RPMI7951 (cell line): ENCODE measurements at places on chromosomes 5 and 9. TPM values are rescaled to one million over a fixed set of nuclear protein-coding genes. Genes with fewer than 3 reads are reported as not detected.
A peak's percentile ranks its signal among the peaks of the same experiment; 100 is the strongest.

- peak; percentile 42 for DNase-seq
Measured at GRCh38 chr5:11182441-11183080, 421.5 kb upstream of the DAP start.

GRCh38 chr5:122586351-122586750, 188.5 kb upstream of the SNX2 start:
- DNase-seq, result no peak

DNA sequence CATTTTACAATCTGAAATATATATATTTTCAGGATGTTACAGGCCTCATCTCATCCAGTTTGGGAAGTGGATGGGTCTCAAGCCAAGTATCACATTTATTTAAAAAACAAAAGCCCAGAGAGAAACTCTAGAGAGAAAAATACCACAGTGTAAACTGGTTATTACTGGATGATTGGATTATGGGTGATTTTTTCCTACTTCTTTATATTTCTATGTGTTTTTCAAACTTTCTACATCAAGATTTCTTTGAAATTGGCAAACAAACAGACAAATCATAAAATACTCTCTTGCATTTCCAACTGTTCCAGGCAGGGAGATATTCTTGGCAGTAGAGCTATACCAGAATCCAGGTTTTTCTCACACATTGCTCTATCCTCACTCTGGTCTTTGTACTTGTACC, 116.0 kb upstream of the SMIM23 start:
- no peak for DNase-seq

- DNase-seq, result no peak
Measured at GRCh38 chr9:81776834-81777233, 87.5 kb upstream of the TLE1 start.

DNA sequence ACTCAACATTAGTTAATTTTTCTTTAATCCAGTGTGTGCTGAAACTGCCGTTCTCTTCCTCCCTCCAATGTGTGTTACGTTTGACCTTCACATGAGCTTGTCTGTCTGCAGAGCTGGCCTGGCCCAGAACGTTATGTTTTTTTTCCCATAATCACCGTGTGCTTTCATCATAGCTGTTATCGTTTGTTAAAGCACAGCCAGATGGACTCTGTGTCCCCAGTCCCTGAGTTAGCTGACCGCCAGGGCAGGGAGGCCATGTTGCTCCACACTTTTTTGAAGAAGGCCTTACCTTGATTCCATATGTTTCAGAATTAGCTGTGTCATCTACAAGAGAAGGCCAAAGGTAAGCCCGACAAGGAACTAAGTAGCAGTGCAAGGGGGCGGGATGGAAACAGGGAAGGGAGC, 55.7 kb downstream of the HSD17B3 start:
- DNase-seq, result no peak

DNA sequence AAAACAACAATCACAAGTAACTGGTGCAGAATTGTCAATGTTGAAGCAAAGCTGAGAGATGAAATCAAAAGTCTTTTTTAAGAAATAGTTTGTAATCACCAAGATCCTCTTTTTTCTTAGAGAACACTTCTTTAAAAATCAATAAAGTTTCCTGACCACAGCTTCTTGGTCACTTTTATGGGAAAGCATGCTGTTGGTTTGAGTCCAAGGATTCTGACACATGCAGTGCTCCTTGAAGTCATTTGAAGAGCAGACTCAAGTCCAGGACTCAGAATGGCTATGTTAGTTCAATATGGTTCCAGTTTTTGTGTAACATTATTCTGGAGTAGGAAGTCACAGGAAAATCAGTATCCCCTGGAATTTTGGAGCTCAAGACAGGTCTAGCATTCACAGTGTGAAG, 480.6 kb downstream of the NR2F1-AS1 start:
- peak; percentile 76 for DNase-seq

- no peak for DNase-seq
Measured at GRCh38 chr9:136202454-136203407, 2.2 kb downstream of the LHX3 start.

DNA sequence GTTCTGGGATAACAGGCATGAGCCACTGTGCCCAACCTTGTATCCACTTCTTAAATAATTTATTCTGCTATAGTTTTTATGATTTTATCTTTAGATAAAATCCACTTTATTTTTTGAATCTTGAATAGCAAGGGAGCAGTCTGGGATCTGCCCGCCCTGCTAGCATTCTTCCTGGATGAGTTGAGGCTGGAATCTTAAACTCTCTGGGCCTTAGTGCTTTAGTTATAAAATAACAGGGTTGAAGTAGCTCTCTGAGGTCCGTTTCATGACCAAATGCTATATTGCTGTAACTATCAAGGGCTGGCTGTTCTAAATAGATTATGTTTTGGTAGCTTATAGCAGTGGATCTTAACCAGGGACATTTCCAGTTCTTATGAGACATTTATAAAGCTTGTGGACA, 20.8 kb downstream of the ACER2 start:
- no peak for DNase-seq

- DNase-seq, result no peak
Measured at GRCh38 chr9:83322438-83322837, 215.8 kb downstream of the FRMD3 start.

GRCh38 chr5:74499256-74500050, 141.1 kb downstream of the ENC1 start:
- no peak for DNase-seq

DNA sequence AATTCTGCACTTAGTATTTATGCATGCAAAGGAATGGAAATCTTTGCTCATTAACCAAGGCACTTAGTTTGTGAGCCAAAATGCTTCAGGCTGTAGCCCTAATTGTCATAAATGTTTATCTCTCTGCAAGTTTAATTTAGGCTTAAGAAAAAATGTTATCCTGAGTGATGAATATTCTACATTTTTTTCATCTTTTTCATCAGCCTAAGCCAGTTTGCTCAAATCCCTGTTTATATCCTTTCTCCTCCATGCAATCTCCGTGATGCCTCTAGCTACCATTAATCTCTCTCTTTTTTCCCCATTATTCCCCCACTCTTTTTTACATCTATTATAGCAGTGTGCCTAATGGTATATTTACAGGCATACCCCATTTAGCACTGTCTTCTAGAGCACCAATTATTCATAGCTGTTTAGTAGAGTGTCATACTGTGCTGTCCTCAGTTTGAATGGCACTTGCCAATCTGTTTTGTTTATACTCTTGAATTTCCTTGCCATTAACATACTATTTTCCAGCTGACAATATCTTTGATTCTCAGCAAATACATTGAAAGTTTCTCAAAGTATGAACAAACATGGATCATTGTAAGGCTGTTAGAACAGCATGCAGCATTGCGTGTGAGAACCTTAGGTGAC, 1457.0 kb downstream of the MAT2B start:
- DNase-seq, result no peak

- DNase-seq, result no peak
Measured at GRCh38 chr5:123119334-123119986, 30.4 kb downstream of the PRDM6 start.

GRCh38 chr9:71761938-71762353, 6.4 kb downstream of the CEMIP2 start:
- no peak for DNase-seq

DNA sequence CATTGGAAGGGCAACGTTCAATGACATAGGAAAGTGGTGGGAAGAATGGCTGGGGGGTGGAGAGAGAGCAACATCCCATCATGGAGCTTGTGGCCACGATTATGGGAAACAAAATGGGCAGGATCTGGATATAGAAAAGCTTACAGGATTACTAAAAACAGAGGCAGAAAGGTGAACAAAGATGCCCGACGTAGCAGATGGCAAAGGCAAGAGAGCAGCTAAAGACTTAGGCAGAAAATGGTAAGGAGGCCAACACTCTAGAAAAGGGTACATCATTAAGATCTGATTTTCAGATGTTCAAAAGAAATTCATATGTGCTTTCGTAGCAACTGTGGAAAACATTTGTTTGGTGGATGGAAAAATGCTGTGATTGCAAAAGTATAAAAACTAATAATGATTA, 102.5 kb downstream of the OTULIN start:
- no peak for DNase-seq

DNA sequence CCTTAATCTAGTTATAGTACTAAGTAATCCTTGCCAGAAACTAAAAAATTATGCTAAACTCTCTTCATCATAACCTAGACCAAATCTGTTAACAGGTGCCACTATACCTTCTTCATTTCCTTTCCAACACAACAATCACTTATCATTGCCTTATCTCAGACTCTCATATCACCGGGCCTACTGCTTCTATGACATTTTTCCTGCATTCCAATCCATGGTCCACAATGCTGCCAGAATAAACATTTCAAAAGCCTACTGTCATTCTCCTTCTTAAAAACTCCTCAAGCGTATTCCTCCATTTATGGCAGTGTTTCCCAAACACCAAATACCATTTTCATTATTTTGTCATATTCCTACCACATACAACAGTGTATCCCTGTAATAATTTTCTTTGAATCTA, 6.5 kb downstream of the PPP6C start:
- DNase-seq, result no peak

DNA sequence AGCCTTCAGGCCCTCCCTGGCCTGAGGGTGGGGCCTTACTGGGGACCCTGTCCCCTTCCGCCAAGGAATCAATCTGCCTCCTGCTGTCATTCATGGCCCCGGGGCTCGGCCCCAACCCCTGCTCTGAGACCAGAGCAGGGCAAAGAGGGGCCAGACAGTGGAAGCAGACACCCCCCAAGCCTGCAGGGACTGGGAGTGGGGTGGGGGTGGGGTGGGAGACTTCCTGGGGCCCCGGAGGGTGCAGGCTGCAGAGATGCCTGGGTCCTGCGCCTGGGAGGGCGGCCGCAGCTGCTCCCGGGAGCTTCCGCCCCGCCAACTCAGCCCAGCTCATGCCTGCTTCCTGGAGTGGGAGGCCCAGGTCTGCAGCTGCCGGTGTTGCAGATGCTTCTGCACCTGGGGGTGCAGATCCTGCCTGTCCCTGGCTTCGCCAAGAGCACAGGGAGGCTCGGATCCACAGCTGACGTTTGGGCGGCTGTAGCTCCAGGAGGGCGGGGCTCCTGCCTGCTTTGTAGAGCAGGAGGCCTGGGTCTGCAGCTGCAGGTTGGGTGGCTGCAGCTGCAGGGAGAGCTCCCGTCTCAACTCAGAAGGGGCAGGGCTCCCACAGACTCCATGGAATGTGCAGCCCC, 6.2 kb downstream of the KIF4B start:
- no peak for DNase-seq

GRCh38 chr5:133428072-133428660, 184.2 kb downstream of the FSTL4 start:
- DNase-seq, result no peak

DNA sequence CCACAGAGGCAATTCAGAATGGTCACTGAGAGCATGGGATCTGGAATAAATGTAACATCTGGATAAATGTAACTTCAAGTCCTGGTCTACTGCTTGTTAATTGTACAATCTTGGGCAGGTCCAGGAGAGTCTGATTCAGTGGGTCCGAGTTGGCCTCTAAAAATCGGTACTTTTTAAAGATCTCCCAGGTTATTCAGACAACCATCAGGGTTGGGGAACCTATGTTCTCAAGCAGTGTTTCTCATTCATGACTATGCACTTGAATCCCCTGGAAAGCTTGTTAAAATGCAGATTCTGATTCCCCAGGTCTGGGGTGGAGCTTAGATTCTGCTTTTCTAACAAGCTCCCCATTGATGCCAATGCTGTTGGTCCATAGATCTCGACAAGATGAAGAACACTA, 14.8 kb downstream of the ANXA1 start:
- DNase-seq, result no peak

DNA sequence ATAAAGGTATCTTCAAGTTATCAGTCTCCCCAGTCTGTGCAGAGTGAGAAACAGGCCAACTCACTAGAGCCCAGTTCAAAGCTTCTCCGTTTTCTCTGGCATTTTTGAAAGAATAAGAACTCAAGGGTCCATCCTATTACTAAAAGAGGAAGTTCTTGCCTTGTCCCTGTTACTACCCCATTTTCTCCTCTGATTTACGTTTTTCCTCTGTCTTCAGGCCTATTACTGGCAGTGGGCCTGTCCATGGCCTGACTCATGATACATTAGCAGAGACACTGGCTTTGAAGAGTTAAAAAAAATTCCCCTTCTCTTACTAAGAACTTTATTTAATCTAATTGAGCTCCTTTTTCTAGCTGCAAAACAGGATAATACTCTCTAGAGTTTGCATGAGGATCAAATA, 624.0 kb upstream of the KLF4 start:
- no peak for DNase-seq

DNA sequence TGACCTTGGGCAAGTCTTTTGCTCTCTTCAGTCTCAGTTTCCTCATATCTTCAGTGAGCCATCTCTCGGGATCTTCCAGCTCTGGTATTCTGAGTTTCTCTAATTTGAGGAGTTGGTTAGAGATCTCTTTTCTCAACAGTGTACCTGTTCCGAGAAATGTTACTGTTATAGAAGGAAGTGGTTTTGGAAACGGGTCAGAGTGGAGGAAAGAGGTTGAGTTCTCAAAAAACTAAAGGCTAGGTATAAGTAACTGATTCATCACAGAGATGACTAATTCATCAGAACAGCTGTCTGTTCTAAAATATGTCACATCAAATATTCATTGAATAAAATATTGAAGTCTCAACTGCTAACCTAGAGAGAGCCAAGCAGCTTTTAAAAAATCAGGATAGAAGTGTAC, 106.6 kb downstream of the PALM2AKAP2 start:
- peak; percentile 34 for DNase-seq

GRCh38 chr5:119418606-119419100, 33.6 kb upstream of the HSD17B4 start:
- no peak for DNase-seq

DNA sequence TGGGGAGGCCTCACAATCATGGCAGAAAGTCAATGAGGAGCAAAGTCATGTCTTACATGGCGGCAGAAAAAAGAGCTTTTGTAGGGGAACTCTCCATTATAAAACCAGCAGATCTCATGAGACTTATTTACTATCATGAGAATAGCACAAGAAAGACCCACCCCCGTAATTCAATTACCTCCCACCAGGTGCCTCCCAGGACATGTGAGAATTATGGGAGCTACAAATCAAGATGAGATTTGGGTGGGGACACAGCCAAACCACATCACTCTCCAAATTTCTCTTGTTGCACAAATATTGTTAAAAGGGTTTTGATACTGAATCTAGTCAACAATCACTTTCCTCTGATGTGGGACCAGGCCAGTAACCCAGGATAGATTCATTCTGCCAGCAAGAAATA, 1176.1 kb downstream of the CDH9 start:
- no peak for DNase-seq

Gene TMC1
- 0.29 TPM in 1 of 2 replicates, not detected in the other for total RNA-seq

Gene HCN1
- 0.10 TPM in 1 of 2 replicates, not detected in the other for total RNA-seq

Gene RNF183
- not detected in 2 replicates for total RNA-seq

Gene SPINK1
- total RNA-seq, result not detected in 2 replicates

Gene NMUR2
- not detected in 2 replicates for total RNA-seq

Gene INSL6
- total RNA-seq, result not detected in 2 replicates
